ENCODE measurements at places on chromosomes 5 and 9. TPM values are rescaled to one million over a fixed set of nuclear protein-coding genes. Genes with fewer than 3 reads are reported as not detected.
A peak's percentile ranks its signal among the peaks of the same experiment; 100 is the strongest.

DNA sequence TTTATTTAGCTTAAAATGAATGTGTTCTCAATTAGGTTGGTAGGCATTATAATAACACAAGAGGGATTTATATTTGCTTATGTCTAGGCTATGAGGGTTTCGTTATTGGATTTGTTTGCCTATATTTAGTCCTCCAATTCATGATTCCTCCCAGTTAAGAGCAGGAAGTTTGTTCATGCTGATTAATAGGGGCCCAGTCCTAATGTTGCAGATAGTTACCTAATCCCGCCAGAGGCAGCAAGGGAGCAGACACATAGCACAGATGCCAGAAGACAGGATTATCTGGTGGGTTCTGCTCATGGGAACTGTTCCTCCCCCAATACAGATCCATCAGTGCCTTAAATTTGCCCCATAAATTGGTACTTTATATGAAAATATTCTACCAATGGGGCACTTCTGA lies 100.8 kb upstream of the TLE4 start:
- no peak for DNase-seq

- DNase-seq = no peak
Measured at GRCh38 chr5:136058039-136058971, 29.5 kb downstream of the TGFBI start.

DNA sequence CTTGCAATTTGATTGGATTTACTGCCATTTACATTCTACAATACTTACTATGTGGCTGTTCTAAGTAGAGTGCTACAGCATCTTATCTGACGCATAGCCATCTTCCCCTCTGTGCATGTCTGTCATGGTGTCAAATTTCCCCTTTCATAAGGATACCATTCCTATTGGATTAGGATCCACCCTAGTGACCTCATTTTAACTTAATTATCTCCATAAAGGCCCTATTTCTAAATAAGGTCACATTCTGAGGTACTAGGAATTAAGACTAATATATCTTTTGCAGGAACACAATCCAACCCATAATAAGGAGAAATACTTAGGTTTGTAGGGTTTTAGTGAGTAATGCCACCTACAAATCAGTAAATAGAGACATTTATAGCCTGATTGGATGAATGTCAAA lies 268.0 kb downstream of the ADAMTSL1 start:
- no peak for DNase-seq

- DNase-seq = no peak
Measured at GRCh38 chr9:16461137-16461840, 409.2 kb downstream of the BNC2 start.

DNA sequence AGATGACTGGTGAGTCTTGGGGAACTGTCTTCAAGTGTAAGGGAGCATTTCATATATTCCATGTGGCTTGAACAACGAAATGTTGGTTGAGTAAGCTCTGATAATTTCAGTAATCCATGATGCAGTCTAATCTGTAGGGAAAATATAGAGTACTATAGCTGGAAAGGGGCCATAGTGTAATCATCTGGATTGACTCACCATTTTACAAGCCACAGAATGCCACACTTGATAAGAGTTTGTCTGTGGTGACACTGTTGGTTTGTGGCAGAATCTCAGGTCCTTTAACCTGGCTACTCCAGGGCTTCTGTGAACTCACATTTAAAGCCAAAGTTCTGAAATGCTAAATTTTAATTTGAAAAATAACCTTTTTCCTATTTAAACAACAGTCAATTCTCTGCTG lies 16.3 kb upstream of the MAML1 start:
- DNase-seq = no peak

DNA sequence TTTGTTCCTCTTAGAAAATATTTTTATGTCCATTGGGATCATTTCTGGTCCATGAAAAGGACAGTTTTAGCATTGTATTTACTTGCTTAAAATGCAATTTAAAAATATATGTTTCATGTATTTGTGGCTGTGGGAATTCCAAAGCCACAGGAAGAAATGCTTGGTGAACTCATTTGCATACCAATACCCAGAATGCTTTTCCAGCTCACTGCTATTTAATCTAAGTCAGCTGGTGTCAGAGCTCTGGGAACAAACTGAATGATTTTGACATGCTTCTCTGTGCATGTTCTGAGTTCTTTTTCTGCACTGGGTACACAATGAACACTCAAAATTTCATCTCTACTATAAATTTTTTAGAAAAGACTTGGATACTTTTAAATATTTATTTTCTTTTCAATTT lies 482.8 kb upstream of the ARRDC3 start:
- DNase-seq = no peak

DNA sequence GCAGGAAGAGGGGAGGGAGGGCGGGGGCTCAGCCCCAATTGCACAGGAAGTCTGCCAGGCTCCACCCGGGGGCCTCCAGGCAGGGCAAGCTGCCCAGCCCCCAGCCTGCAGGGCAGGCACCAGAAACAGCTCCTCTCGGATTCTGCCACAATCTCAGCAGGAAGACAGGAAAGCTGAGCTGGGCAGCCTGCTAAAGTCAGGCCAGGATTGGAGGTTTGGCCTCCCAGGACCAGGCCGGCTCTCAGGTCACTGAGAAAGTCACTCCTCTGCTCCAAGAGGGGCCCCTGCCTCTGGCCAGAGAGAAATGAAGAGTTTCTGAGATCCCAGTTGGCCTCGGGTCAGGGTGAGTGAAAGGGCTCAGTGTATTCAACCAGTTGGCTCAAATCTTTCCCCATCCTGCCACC lies 54.6 kb upstream of the STXBP1 start:
- DNase-seq = peak; percentile 52

DNA sequence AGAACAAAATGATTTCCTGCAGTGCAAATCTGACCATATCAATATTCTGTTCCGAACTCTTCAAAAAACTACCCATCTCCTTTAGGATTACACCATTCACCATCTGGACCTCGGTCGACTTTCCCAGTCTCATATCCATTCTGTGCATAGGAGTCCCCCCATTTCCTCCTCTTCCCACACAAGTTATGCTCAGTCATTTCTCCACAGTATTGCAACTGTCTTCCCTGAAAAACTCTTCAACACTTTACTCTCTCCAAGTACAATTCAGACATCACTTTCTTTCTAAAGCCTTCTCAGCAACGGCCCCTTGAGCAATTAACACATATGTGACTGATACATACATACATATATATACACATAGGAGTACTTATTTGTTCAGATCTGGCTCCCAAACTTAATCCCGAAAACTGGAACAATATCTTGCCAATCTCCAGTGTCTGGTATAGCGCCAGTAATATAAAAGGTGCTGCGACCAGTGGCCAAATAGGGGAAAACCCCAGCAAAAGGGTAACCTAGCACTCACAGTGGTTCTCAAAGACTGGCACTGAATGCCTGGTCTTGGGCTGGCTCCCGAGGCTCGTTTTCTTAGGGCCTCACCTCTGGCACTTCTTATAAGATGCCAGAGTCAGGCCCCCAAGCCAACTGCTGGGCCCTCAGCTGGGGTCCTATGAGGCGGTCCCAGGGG lies 629 bp downstream of the ZBTB26 start:
- no peak for DNase-seq

The OLFML2A gene
- total RNA-seq = not detected

The FAXDC2 gene
- not detected for total RNA-seq

The PDCD1LG2 gene
- 0.11 TPM for total RNA-seq

The WDR31 gene
- total RNA-seq = 0.22 TPM

All from CD4-positive, alpha-beta T cell (primary cell).